ENCODE measurements at places on chromosomes 1 and 21.
A peak's percentile ranks its signal among the peaks of the same experiment; 100 is the strongest.

DNA sequence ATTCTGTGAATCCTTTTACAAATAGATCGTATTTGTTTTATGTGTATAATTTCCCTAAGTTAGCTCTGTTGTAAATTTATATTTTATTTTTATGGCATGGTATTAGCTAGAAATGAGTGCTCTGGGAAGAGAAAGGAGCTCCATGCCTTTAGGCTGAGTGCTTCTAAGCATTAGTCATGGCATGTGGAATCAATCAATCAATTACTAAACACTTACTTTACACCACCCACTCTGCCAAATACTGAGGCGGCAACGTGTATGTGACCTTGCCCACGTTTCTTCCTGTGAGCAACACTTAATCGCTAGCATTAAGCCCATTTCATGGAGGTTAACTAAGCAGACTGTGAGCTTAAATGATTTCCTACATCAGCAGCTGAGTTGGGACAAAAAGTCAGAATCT is 7.2 kb upstream of the BECN2 start:
- peak; percentile 94 for DNase-seq

- no peak for DNase-seq
Observed at GRCh38 chr21:34684174-34684876, 15.5 kb downstream of the CLIC6 start.

DNA sequence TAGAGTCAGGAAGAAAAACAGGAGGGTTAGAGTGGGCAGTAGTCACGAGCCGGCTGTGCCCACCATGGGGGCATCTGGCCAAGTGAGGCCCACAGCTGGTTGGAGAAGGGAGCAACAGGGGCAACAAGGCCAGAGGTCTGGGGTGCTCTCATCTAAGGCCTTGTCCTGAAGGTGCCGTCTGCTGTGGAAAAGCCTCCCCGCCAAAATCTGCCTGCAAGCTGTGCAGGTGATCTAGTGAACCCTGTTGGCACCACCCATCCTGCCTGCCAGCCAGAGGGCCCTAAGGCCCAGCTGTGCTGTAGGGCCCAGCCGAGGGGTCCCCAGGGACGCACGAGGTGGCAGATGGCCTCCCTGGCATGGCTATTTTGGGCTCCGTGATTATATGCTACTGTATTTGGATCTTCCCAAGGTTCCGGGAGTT is 51.3 kb downstream of the LGR6 start:
- DNase-seq, result no peak

DNA sequence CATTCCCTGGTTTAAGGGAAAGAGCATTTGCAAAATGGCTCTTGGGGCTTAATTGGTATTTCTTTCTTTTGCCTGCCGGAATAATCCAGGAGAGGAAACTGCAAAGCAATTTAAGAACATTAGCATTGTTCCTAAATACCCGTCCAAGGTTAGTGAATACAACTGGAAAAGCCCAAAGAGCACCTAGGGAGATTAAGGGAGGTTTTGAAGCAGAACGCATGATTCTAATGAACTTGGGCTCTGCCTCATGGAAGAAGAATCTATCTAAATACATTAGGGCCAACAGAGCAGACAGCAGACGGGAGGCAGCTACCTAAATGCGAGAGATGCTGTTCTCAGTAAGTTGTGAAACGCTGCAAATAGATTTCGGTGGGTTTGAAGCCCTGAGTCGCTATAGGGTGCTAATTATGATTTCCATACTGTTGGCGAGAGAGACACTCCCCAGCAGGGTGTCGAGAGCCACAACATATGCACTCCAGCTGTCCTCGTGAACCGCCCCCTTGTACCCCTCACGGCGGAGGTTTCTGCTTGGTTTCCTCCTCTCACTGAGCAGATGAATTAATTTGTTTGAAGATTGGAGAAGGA is 326.7 kb upstream of the CAMK1G start:
- DNase-seq, result no peak

DNA sequence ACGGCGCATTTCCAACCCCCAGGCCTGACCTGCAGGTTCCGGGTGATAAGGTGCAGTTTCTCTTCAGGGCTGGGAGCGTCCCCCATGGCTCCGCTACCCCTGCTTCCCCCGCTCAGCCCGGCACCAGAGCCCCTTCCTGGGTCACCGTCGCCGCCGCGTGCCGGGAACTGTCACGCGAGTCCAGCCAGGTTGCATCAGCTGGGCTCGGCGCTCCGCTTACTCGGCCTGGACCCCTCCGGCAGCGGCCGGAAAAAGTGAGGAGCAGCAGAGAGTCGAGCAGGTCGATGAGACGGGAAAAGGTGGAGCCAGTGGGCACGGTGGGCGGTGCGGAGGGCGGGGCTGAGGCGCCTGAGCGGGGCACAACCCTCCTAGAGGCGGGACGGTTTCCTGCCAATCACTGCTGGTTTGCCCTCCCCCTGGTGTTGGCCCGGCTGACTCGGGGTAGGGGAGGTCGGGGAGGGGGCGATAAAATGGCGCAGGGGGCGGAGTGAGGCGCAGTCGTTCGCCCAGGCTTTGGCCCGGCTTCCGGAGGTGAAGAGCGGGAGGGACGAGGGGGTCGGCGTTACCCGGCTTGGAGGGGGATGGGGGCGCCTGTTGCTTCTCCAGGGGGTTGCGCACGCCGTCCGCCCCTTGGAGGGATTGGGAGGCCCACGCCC is at the start of the genes S100PBP and YARS1:
Gene S100PBP (plus strand): TSS at position 495 of the 656 bp plus-strand sequence. CDS start 8,447 bp downstream, outside the sequence.
Gene YARS1 (minus strand): TSS at position 200 of the 656 bp plus-strand sequence. CDS start 114 bp downstream, at position 86.
- DNase-seq, result peak; percentile 99

GRCh38 chr1:10779201-10779600 is 17.2 kb downstream of the CASZ1 start:
- no peak for DNase-seq

DNA sequence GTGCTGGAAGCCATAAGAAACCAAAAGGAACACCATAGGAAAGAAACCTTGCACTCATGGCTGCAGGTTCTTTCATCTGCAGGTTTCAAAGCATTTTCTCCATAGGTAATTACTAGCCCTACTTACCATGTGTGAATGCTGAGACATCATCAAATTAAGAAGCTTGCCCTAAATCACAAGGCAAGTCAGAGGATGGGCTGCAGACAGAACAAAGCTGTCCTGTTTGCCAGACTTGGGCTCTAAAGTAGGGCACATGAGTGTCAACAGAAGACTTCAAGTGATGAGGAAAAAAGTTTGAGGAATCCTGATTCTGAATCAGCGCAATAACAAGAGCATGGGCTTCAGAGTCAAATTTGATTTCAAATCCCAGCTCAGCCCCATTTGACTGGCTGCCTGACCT is 5.8 kb upstream of the EPS15 start:
- DNase-seq, result no peak

DNA sequence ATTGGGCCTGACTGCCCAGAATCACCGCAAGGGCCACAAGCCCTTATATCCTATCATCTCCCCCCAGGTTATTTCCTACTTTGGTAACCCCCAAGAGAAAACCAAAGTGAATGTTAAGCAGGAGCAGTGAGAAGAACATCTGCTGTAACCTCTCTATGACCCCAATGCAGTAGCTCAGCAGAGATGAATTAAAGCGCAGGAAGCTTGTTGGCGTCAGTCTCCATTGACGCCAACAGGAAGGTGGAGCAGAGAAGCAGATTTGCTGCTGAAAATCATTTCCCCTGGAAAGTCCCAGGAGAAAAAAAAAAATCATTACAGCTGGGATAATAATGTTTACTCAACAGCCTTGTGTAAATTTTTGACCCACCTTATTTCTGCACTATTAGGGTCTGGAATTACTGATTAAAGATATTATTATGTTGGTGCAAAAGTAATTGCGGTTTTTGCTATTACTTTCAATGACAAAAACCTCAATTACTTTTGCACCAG is 33.2 kb upstream of the FAM163A start:
- DNase-seq, result peak; percentile 53

DNA sequence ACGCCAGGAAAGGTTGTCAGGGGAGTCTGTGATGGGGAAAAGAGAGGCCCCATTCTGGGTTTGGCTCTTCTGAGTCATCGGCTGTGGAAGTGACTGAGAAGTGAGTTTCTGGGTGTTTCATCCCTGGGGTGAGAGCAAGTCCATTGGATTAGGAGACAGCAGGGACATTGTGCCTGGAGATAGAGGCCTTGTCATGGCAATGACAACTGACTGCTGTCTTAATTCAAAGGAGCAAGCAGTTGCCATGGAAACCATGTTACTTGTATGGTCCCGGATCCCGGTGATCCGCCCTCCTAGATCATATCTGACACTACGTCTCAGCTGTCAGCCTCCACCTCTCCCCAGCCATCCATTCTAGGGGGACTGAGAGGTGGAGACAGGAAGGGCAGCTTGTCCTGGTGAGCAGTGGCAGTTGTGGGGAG is 34.4 kb downstream of the KIAA0040 start:
- DNase-seq, result no peak

DNA sequence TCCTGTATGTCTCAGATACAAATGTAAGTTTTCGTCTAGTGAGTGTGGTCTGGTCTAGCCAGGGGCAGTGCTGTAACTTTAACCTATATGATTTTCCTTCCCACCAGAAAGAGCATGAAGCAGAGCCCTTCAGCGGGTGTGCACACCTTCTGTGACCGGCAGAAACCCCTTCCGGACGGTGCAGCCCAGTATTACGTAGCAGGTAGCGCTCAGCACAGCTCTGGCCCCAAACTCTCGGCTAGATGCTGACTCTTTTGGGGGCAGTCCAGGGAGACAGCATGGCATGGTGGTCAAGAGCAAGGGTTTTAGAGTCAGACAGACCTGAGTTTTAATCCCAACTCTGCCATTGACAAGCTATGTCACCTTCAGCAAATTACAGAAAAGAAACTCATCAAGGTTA is 28.0 kb upstream of the TMEM222 start:
- no peak for DNase-seq

DNA sequence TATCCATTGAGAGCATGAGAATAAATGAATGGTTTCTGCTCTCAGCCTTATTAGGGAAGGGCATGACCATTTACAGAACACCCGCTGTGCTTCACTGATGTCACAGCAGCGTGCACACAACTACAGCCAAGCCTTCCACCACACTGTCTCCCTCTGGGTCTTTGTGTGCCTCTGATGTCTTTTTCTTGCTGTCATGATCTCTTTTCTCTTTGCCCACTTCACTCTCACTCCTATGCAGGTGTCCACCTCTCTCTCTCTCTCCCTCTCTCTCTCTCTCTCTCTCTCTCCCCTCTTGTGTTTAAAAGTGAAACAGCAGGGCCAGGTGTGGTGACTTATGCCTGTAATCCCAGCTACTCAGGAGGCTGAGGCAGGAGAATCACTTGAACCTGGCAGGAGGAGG is 232.5 kb upstream of the JUN start:
- DNase-seq, result peak; percentile 34

DNA sequence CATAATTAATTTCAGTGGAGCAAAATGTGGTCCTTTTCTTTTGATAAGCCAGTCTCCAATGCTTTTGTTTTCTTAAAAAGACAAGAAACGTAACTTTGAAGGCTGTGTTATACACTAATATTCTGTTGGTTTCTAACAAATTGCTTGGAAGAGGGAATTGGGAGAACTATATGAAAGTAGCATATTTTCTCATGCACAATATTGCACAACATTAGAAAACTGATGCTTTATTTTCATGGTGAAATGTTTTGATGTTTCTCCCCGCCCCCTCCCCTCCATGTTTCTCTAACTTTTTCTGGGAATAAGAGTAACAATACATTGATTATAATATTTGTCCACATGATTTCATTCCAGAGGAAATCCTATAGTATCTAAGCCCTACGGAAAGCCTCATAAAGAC is 115.4 kb downstream of the OLFML2B start:
- no peak for DNase-seq

- DNase-seq, result peak; percentile 80
Observed at GRCh38 chr21:41932191-41932575, 21.6 kb downstream of the C2CD2 start.

GRCh38 chr1:205777994-205778393 is 2.7 kb upstream of the RAB29 start:
- no peak for DNase-seq
